Retina (tissue), 1 donor: ENCODE measurements at places on chromosomes 2 and 18.

- no peak for DNase-seq
These were observed 33.4 kb upstream of the ITGA6 start for GRCh38 chr2:172394002-172394401.

DNA sequence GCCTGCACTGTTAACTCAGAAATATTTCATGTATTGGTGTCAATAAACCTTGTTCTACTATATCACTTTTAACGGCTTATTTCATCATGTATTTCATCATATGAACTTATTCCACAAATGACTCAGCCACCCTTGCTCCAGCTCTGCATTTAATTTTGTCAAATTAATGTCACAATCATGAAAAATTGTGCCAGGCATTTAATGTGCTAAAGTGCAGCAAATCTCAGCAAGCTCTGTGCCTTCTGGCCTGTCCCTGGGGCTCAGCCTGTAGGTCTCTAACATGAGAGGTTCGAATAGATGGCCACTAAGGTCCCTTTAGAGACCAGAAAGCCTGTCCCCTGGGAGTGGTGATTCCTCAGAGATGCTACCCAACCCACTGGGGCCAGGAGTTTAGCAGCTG is 28.6 kb downstream of the BOD1L2 start:
- no peak for DNase-seq

DNA sequence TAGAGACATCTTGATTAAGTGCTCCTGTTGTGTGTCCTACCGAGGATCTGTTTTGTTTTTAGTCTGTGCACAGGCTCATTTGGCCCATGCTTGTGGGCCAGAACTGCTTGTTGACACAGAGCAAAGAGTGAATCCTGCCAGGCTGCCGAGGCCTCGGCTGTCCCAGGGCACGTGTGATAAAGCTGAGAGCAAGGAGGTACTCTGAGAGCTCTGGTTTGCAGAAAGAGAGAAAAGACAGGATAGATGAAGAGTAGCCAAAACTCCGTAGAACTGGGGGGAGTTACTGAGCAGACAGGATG is 175.1 kb downstream of the FAM210A start:
- DNase-seq = no peak

GRCh38 chr2:64751286-64752260 is 97.9 kb upstream of the SERTAD2 start:
- DNase-seq = peak; percentile 98

GRCh38 chr2:160737247-160737646 is 243.6 kb upstream of the RBMS1 start:
- DNase-seq = no peak

- peak; percentile 48 for DNase-seq
These were observed 1.1 kb downstream of the DCC start for GRCh38 chr18:52341103-52341432.

DNA sequence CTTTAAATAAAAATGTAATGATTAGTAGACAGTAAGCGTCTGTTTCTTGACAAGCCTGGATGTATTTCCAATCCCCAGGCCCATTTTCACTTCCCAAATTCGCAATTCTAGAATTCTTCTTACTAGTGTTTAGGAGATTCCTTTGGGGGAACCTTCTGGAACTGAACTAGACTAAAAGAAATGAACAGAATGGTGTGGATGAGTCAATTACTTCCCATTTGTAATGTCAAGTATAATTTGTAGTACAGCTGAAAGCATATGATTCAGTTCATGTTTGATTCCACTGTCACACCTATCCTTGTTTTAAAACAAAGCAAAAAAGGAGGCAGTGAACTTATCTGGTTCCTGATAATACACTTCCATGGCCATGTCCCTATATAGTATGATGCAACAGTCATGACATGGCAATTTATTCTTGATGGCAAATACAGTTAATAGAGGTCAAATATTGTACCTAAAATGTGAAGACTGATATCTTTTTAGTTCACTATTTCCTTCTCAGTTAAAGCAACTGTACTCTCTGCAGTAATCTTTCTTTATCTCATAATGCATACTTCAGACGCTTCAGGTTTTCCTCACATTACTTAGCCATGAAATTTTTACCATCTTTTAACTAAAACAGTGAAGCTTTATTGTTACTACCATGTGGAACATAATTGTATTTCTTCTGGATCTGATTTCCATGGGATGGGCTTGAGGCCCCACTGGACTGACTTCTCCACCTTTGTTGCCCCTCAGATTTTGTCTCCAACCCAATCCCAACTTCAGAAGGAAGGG is 2.0 kb downstream of the IDH1 start:
- no peak for DNase-seq
